ENCODE measurements at places on chromosomes 12 and 14.
A peak's percentile ranks its signal among the peaks of the same experiment; 100 is the strongest.

- DNase-seq: no peak
These were observed 42.6 kb downstream of the A2M start for GRCh38 chr12:9073076-9073475.

GRCh38 chr12:11731042-11731357 lies 81.5 kb downstream of the ETV6 start:
- no peak for DNase-seq

GRCh38 chr14:55071870-55072640 lies 20.6 kb downstream of the MAPK1IP1L start:
- peak; percentile 33 for DNase-seq

DNA sequence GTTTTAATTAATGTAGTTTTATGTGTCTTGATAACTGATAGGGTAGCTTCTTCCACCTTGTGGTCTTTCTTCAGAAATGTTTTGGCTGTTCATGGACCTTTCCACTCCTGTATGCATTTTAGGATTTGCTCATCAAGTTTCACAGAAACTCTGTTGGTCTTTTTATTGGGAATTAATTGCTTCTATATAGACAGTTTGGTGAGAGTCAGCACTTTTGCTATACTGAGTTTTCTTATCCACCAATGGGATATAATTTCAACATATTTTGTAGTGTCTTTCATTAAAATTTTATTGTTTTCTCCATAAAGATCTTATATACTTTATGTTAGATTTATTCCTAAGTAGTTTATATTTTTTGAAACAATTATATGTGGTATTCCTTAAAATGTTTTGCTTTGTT lies 7.8 kb downstream of the GOLGA5 start:
- no peak for DNase-seq

- DNase-seq: no peak
These were observed 14.9 kb upstream of the NFKBIA start for GRCh38 chr14:35419429-35419841.

All from pulmonary artery endothelial cell (primary cell).